A172 (cell line): ENCODE measurements at places on chromosomes 4 and X. TPM values are rescaled to one million over a fixed set of nuclear protein-coding genes. Genes with fewer than 3 reads are reported as not detected.

DNA sequence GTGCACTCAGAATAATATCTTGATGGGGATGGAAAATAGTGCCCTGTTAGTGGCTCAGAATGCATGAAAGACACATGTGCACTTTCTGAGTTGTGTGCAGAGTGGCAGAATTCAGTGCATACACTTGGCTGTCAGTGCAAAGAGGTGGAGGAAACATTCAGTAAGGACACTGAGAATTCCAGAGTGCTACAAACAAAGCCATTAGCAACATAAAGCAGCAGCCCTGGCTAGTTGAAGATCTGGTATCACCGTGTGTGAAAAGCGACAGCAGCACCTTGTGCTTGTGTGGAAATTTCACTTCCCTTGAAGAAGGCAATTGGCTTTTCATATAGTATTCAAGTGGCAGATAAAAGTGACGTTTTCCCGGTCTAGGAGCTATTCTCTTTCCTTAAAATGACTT, 810.4 kb downstream of the TRIML1 start:
- no peak for DNase-seq

- no peak for DNase-seq
Observed at GRCh38 chrX:1400742-1401471, 9.0 kb upstream of the SLC25A6 start.

- DNase-seq, result no peak
Observed at GRCh38 chr4:169945636-169946035, 80.6 kb downstream of the MFAP3L start.

The FRG2 gene
- total RNA-seq, result not detected in 2 replicates

DNA sequence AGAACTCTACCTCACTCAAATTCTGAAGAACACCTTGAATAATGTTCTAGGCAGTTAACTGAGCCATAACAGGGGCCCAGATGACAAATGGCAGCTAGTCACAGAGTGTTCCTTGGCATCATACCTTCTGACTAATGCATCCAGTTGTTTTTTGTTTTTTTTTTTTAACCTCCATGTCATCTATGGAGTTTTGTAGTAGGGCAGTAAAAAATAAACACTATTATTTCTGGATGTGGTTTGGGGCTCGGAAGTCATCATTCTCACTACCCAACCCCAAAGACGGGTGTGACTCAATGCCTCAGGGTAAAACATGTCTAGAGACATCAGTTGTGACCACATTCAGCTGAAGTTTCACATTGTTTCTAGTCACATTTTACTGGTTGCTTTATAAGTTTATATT, 31.2 kb upstream of the MCF2 start:
- DNase-seq, result peak; percentile 69
